ENCODE measurements at places on chromosomes 16 and 17. TPM values are rescaled to one million over a fixed set of nuclear protein-coding genes. Genes with fewer than 3 reads are reported as not detected.

- DNase-seq = no peak
Observed at GRCh38 chr17:7782240-7782639, 51.8 kb upstream of the KDM6B start.

GRCh38 chr17:69909389-69909788 lies 165.6 kb upstream of the KCNJ16 start:
- no peak for DNase-seq

GRCh38 chr16:12539185-12539929 lies 264.3 kb downstream of the CPPED1 start:
- no peak for DNase-seq

- DNase-seq = no peak
Observed at GRCh38 chr16:27617665-27618064, 67.7 kb downstream of the KATNIP start.

- no peak for DNase-seq
Observed at GRCh38 chr17:82822281-82822680, 17.5 kb downstream of the ZNF750 start.

- DNase-seq = no peak
Observed at GRCh38 chr17:48544349-48545021, 424 bp downstream of the HOXB2 start.

DNA sequence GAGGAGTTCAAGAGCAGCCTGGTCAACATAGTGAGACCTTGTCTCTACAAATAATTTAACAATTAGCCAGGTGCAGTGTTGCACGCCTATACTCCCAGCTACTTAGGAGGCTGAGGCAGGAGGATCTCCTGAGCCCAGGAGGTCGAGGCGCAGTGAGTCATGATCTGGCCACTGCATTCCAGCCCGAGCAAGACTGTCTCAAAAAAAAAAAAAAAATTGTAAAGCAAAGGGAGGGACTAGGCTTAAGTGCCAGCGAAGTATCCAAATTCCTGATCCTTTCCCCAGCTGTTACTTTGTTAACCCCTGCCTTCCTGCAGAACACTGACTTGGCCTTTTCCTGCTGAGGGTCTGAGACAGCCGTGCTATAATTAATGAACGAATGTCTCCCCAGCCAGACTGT lies 2.7 kb downstream of the GDPD3 start:
- DNase-seq = no peak

DNA sequence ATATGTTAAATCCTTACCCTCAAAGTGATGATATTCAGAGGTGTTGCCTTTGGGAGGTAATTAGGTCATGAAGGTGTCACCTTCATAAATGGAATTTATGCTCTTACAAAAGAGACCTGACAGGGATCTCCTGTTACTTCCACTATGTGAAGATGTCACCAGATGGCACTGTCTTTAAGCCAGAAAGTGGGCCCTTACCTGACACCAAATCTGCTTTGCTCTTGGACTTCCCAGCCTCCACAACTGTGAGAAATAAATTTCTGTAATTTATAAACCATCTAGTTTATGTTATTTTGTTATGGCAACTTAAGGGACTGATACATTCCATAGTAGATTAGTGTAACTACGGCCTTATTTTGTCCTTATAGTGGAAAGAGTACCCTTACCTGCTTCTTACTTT lies 358.3 kb upstream of the SALL1 start:
- no peak for DNase-seq

DNA sequence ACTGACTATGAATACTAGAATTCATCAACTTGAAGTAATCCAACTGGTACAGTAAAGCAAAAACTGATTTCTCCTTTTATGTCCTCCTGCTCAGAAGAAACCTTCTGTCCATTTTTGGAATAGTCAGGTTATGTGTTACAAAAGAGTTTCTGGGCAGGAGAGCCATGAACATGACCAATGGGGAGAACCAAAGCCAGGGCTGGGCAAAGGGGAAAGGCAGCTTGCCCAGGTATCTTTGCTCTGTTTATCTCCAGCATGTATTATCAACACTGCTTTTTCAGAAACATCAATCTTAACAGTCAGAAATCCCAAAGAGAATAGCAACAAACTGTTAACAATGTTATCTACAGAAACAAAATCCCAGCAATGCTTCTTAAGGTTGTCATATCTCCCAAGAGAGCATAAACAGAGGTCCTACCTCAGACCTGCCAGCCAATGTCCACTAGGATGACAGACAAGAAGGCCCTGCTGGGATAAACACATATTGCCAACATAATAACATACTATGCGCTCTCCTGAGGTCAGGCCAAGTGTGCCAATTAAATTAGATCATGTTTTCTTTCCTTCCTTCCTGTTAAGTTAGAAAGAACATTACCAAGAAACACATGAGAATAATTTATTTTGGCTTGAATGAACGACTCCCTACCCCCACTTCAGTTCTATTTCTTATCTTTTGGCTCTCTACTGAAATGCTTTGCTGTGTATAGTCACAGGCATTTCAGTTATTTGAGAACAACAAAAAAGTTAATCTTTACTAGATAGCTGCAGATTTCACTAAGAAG lies 28.0 kb downstream of the BLMH start:
- no peak for DNase-seq

DNA sequence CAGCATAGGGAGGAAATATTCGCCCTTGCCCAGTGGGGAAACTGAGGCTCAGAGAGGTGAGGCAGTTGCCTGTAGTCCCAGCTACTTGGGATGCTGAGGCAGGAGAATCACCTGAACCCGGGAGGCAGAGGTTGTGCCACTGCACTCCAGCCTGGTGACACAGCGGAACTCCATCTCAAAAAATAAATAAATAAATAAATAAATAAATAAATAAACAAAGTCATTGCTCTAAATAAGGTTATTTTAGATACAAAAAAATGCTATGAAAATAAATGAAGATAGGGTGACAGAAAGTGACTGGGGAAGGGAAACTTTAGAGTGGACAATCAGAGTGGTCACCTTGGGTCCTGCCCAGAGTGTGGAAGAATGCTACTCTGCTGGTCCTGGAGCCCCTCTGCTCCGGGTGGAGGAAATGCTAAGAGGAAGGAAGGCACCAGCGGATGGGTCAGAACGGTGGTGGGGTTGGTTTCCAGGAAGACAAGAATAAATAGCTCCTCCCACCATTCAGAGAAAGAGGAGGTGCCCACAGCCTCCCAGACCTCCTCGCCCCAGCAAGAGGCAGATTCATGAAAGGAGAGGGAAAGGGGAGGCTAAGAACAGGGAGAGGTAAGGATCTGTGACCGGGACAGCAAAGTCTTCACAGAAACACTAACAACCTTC lies 17.6 kb downstream of the TRPV3 start:
- no peak for DNase-seq

- DNase-seq = no peak
Observed at GRCh38 chr17:58005031-58005727, 1.9 kb downstream of the SRSF1 start.

DNA sequence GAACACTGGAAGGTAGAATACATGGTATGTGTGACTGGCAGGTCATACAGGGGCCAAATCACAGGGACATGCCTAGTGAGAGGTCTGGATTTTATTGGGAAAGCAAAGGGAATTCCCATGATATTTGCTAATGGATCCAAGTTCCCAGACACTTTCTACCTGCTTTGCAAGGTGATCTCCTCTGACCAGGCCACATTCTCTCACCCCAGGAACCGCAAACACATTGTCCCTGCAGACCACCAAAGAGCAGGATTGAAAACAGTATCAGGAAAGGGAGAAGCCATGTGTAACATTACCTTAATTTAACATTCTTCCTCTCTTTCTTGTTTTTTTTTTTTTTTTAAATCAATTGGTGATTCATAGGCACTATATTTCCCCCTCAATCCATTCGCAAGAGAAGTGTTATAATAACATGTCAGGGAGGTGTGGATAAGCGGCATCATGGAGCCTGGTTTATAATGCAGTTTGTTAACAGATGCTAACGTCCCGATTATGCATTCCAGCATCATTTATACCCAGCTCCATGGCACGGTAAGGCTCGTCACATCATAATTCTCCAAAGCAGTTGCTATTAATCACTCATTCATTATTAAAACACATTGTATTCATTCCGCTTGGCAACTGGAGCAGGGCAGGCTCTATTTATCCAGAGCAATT lies 155.1 kb upstream of the CCL2 start:
- no peak for DNase-seq

Gene ICAM2
- 23.0 TPM for polyA plus RNA-seq

Gene UMOD
- 269 TPM for polyA plus RNA-seq

Gene ANKRD40CL
- 0.24 TPM for polyA plus RNA-seq

Gene KRT9
- not detected for polyA plus RNA-seq

Gene TPSG1
- polyA plus RNA-seq = 1.7 TPM
